ENCODE measurements at places on chromosomes 11 and 22.
A peak's percentile ranks its signal among the peaks of the same experiment; 100 is the strongest.

DNA sequence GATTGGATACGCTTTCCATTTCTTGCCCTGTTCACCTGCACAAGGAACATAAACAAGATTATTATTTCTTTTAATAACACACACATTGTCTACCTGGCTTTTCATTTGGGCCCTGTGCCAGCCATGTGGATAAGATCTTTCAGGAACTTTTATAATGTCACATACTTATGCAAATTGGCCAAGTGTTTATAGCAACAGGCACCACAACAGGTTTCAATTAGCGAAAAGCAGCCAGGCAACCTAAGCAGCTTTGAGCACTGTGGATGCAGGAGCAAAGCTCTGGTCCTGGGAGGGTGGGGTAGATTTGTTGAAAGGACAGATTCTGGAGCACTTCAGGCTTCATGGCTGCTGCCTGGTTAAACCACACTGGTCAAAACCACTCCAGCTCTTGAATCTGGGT is 217.4 kb downstream of the BARX2 start:
- no peak for DNase-seq

- DNase-seq, result no peak
Measured at GRCh38 chr11:24373516-24373915, 123.3 kb upstream of the LUZP2 start.

DNA sequence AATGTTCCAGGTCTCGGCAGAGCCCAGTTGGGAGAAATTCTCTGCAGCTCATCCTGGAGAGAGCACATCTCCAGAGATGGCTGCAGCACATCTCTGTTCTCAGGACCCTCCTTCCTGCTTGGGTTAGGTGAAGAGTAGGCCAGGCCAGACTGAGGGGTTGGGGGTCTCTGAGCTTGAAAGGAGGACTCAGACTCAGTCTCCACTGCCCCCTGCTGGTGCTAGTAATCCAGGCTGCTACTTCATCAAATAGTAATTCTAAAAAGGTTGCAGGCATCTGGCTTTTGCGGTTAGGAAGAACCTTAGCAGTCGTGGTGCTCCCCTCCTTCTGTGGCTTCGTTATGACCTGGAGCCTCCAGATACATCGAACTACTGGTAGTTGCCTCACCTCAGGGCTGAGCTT is 9.7 kb downstream of the TUB start:
- peak; percentile 69 for DNase-seq

GRCh38 chr11:117946156-117946841 is 17.1 kb upstream of the TMPRSS13 start:
- DNase-seq, result no peak

DNA sequence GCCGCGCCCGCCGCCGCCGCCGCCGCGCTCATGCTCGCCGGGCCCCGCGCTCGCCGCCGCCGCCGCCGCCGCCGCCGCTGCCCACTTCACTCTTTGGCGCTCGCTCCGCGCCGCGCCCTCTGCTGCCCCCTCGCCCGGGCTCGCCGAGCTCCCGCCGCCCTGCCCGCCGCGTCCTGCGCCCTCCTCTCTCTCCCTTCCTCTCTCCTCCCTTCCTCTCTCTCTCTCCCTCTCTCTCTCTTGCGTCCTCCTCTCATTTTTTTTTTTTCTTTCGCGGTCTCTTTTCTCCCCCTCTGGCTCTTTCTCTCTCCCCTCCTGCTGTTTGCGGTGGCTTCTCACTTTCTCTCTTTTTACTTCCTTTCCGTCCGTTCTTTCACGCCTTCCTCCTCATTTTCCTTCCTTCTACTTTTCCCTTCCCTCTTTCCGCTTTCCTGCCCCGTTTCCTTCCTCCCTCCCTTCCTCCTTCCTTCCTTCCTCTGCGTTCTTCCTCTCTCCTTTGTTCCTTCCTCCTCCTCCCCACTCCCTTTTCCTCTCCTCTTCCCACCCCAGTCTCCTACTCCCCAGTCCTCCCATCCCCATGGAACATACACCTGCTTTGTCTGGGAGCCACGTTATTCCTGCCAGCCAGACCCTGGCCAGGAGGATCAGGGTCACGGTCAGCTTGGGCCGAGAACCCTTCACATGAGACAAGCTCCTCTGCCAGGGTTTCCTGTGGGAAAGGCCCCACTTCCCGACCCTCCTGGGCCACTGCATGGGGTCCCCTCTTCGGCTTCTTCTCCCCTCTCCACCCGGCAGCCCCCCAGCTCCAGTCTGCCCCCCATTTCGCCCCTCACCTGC is 19.3 kb upstream of the SHISAL1 start:
- DNase-seq, result peak; percentile 47

DNA sequence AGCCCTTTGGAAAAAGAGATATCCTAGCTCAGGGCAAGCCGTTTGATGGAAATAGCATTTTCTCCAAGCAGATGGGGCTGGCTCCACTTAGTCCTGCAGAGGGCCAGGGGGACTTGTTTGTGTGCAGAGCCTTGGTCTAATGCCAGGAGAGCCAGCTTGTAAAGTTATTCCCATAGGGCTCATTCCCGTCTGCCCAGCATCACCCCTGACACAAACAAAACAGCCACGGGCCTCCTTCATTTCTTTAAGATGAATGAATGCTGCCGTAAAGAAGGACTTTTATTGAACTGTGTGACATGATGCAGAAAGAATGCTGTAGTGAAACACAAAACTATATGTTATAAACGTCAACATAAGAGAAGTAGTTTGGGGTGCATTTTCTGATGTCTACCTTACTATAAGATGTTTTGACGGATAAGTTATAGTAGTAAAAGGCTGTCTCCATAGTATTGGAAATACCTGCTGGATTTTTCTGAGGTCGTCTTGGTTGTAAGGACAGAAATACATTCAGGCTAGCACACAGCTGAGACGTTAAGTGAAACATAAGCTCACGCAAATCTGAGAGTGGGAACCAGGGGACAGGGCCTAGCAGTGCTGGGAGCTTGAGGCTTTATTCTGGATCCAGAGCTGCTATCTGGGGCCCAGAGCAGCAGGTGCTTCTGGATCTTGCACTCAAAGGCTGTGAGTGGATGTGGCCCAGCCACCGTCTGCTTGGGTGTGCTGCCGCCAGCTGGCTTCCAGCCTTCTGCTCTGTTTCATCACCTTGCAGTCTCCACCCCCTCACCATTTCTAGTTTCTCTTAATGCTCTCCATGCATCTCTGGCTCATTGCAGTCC is 53.3 kb downstream of the NCAM1 start:
- peak; percentile 53 for DNase-seq

DNA sequence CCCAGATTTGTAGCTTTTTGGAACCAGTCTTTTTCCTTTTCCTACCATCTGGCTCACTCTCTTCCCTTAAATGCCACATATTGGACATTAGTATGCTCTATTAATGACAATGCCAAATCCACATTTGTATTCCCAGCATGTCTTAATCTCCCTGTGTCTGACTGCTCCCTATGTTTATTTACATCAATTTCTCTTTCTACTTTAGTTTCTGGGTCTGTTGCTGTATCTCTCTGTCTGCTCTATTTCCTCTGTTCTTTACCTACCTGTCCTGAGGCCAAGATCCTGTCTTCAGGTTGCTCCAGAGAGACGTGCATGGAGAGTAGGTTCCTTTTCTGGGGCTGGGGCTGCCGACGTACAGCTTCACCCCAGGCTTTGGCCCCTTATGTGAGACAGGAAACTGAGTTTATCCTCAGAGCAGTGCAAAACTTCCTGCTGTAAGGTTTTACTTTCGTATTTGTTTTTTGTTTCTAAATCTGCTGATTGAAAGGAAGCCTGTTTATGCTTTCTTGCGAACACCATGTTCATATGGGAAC is 25.6 kb downstream of the OR2AG2 start:
- no peak for DNase-seq

DNA sequence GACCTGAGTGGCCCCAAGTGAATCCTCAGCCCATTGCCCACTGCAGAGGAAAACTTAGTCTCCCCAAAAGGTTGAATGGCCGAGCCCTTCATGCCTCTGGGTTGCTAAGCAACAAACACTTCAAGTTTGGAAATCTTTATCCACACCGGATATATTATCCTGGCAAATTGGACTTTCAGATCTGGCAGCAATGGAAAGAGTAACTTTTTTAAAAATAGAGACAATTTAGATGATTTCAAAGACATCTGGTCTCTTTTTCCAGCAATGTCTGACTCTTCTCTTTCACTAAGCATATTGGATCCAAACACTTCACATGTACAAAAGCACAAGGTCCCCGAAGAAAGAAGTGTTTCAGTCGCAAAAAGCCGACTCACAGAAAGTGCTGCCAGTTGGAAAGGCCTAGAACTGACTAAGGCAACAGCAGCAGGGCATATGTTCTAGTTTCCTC is 505.3 kb downstream of the SOX6 start:
- DNase-seq, result no peak

DNA sequence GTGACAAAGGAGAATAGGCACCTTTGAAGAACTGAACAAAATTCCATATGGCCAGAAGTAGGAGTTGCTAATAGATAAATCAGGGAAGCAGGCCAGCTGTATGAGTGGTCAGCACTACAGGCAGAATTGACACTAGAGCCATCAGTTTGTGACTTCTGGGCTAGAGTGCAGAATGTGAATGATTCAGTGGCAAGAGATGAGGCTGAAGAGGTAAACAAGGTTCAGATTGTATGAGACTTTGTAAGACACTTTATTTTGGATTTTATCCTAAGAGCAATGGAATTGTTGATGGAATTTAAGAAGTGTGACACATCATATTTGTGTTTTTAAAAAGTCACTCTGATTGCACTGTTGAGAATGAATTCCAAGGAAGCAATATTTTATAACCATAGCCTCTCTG is 12.9 kb downstream of the BIRC3 start:
- DNase-seq, result no peak

DNA sequence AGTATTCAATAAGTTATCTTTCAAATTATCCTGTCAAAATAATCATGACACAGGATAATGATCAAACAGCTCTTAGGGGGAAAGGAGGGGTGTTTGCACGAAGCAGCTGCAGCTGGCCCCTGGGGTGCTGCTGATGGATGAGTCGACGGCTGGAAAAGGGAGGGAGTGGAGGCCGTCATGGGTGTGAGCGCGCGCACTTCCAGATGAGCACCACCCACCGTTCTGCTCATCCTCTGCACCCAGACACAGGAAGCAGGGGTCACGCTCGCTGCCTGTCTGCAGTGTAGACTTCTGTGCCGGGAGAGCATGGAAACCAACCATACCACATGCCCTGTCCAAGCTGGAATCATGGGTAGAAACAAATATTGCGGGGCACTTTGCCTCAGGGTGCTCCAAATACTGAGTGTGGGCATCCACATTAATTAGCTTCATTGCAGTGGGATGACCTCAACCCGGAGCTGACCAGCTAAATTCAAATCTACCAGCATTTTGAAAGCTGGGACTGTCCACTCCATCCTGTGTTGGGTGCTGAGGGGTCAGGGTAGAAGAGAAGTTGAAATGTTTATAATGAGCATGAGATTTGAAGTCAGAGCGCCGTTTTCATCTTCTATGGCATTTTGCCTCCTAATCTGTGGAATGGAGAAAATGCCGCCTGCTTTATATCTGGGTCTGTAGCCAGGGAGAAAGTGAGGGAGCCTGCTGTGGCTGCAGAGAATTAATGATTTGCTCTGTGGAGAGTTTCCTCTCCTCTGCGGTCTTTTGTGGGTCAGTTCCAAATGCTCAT is 802.4 kb downstream of the TBC1D22A start:
- DNase-seq, result no peak

GRCh38 chr11:111510311-111510710 is 1.9 kb downstream of the BTG4 start:
- DNase-seq, result no peak

DNA sequence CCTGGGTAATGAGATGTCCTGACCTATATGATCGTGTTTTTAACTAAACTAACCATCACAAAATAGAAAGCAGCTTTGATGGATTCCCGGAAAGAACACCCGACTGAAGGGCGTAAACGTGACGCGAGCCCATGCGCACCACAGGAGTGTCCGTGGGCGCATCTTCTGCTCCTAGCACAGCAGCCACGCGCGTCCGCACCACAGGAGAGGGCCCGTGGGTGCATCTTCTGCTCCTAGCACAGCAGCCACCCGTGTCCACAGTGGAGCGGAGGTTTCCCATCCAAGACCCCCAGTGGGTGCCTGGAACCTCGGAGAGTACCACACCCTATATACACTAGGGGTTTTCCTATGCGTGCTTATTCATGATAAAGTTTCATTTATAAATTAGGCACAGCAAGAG is 36.1 kb upstream of the NRIP3 start:
- no peak for DNase-seq

DNA sequence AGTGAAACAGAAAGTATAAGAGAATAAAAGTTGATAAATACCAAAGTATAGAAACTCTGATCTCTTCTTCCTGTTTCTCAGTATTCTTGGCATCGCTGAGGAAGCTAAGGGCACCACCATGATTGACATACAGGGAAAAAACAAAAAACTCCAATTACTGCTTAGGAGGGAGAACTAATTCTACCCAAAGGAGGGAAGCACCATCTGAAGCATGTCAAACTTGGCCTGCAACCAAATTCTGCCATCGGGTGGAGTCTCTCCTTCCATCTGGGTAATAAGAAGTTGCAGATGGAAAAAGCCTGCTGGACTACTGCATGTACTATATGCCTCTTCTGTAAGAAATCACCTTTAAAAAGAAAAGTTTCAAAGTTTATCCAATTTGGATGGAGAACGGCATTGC is 30.5 kb upstream of the PPP2R1B start:
- DNase-seq, result no peak

GRCh38 chr11:100972046-100972445 is 157.6 kb downstream of the PGR start:
- DNase-seq, result no peak

GRCh38 chr11:11937957-11938356 is 70.5 kb downstream of the DKK3 start:
- no peak for DNase-seq

- DNase-seq, result no peak
Measured at GRCh38 chr11:108009497-108010370, 1.0 kb downstream of the CUL5 start.

DNA sequence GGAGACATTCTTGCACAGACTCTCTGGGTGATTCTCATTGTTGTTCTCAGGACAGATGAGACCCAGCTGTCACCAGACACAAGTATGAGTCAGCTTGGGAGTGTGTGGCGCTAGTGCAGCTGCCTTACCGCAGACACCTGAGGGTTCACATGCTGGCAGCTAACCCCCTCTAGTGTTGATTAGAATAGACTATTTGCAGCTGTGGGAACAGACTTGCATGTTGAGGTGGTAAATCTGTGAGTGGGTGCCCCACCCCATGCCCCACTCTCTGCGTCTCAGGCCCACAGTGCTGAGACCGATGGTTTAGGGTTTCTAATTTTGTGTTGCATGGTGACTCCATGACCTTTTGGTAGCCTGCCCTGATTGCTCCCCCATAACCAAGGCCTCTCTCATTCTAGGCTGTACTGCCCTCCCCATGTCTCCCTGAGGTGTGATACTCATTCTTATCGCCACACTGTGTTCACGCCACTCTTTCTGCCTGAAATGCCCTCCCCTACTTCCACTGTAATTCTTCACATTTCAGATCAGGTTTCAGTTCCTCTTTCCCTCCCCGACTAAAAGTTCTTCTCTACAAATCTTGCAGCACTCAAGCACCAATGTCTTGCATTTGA is 73.7 kb upstream of the KIRREL3 start:
- peak; percentile 75 for DNase-seq

Measured in WERI-Rb-1 (cell line).